NCI-H446 (cell line): ENCODE measurements at places on chromosomes 7 and 10.

DNA sequence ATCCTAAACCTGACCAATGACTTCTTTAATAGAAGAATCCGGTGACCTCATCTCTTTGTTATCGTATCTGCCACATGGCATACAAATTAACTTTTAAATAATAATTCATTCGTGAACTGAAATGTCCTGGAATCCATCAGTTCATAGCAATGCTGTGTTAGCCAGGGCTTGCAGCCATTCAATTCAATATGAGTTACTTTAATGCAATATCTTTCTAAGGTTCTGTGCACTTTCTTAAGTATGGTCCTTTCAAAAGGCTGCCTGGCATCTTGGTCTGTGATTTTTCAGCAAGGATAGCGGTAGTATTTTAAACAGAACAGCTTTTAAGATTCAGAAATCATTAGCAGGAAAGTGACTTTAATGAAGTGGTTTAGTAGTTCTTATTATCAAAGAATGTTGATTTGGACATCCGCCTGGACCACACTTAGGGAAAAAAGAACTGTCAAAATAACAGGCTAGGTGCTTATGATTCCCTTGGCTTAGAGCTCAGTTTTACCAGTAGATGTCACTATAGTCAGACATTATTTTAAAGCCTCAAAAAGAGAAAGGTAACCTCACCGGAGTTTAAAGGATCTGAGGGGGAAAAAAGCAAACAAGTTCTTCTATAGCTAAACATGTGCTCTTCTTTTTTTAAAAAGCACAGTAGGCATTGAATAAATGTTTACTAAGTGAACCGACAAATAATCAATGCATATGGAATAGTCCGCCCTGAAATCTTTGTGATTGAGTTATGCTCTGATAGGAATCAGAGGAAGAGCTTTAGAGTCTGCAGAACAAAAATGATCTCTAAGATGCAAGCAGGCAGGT is 22.7 kb downstream of the SLC35G1 start:
- DNase-seq: peak; percentile 47

DNA sequence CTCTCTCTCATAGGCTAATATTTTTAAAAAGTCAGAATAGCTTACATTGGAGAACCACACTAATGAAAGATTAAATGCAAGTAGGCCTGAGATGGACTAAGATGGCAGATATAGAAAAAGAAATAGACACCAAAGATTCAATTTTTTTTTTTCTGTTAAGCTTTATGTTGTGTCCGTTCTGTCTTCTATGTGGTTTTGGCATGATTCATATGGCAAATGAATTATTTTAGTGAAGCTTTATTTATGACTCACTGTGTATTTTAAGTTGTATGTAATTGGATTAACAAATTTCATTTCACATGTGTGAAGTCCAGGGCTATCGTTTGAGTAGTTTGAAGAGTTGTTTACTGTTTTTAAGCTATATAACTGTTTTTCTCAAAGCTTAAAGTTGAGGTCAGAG is 214.8 kb downstream of the CAMK1D start:
- no peak for DNase-seq

- DNase-seq: peak; percentile 71
Measured at GRCh38 chr10:78552261-78552811, 516.4 kb upstream of the ZMIZ1 start.

DNA sequence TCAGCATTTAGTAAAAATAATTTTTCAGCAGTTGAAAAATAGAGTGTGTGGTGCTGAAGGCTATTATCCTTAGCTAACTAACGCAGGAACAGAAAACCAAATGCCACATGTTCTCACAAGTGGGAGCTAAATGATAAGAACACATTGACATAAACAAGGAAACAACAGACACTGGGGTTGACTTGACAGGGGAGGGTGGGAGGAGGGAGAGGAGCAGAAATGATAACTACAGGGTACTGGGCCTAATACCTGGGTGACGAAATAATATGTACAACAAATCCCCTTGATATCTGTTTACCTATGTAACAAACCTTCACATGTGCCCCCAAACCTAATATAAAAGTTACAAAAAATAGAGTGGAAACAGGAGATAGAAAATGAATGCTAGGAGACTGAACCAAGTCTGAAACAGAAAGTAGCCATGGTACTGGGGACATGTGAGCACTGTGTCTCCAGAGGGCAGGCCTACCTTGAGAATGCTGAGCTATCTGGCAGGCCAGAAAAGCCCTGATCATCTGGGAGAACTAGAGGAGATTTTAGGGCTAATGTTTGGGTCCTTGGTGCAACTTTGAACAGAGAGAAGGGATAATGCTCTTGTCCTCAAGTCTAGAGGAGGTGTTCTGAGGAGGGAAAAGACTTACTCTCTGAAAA is 4.7 kb upstream of the EFCAB10 start:
- DNase-seq: no peak

- DNase-seq: no peak
Measured at GRCh38 chr10:15197276-15197675, 28.8 kb upstream of the NMT2 start.

DNA sequence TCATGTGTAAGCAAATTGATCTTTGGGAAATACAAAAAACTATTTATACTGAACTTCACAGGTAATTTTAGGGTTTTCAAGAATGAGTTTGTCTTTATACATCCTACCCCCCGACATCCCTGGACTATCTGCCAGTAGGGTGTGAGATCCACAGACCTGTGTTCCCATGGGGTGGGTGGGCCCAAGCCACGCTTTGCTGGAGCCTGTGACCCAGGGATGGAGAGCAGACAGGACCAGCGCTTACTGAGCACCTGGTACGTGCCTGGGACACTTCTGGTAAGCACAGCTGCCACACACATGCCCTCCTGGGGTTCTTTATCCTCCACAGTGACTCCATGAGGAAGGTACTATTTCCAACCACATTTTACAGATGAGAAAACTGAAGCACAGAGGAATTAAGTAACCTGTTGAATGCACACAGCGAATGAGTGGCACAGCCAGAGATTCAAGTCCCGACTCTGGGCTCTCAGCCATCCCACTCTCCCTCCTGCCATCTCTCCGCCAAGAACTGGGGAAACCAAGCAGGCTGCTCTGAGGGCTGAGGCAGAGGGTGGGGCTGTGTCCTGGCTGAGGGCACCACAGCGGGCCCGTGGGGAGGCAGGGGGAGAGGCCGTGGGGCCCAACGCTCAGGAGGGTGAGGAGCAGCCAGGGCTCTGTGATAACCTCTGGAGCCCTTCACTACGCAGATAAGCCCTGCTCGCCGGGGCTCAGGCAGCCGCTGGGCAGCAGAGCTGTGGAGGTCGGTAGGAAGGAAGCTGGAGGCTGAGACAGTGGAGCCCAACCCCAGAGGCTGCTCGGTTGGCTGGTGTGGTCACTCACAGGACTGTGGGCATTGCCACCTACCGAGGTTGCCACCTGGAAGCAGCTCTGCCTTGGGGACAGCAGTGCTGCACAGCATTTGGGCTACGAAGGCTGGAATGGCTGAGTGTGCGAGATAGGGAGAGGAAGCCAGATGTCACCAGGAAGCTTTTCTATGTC is 124.2 kb downstream of the ARHGAP22 start:
- DNase-seq: no peak

DNA sequence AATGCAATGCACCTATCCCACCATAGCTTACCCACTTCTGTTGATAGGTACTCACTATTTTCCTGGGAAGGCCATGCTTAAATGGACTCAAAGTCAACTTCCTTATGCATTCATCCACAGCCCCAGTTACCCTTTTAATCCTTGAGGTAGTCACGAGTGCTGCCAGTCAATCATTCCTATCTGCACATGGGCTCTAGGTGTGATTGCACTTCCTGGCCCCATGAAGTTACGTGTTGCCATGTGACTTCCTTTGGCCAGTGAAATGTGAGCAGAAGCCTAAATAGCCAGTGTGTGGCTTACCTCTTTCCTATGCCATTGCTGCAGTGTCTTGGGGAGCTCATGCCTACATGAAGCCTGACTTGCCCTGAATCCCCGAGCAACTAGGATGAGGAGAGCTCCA is 23.5 kb upstream of the EIF5AL1 start:
- DNase-seq: no peak

- no peak for DNase-seq
Measured at GRCh38 chr10:72615970-72616369, 9.9 kb downstream of the MICU1 start.

DNA sequence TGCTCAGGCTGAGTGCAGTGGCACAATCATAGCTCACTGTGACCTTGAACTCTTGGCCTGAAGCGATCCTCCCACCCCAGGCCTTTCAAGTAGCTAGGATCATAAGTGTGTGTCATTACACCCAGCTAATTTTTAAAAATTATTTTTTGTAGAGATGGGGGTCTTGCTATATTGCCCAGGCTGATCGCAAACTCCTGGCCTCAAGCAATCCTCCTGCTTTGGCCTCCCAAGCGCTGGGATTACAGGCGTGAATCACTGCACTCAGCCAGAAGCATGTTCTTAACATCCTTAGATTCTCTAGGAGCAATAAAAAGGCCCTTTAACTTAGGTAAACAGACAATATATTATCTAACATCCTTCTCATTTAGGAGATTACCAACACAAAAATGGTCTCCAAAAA is 38.3 kb upstream of the EFCAB10 start:
- no peak for DNase-seq

- DNase-seq: no peak
Measured at GRCh38 chr7:128056901-128057300, 25.7 kb upstream of the LRRC4 start.

DNA sequence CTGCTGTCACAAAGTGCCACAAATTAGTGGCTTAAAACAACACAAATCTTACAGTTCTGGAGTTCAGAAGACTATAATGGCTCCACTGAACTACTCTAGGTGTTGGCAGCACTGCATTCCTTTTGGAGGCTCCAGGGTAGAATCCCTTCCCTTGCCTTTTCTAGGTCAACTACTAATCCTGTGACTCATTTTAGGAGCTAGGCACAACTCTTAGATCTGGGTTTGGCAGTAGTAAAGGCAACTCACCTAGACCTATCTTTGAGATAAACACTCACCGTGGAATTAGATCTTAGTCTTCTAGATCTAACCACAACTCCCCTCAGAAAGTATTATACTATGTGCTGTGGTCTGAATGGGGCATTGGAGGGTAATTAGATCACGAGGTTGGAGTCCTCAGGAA is 60.4 kb downstream of the ANKIB1 start:
- DNase-seq: no peak

DNA sequence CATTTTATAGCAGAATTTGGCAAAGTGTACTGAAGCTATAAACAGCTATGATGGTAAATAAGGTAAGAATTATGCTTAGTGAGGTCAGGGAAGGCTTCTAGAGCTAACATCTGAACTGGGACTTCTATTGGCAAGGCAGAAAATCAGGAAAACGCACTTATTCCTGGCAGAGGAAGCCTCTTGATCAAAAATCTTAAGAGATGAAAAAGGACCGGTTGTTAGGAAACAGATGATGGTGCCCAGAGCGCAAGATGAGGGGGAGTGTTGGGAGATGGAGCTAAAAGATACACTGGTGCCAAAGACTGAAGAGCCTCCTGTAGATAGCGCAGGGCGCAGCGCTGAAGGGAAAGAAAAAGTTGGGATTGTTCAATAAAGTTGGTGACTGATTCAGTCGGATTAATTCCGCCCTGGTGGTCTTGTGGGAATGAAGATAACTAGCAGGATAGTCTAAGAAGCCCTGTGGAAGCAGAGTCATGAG is 550 bp upstream of the CALU start:
- no peak for DNase-seq

- DNase-seq: no peak
Measured at GRCh38 chr7:158362912-158363905, 224.4 kb downstream of the PTPRN2 start.

DNA sequence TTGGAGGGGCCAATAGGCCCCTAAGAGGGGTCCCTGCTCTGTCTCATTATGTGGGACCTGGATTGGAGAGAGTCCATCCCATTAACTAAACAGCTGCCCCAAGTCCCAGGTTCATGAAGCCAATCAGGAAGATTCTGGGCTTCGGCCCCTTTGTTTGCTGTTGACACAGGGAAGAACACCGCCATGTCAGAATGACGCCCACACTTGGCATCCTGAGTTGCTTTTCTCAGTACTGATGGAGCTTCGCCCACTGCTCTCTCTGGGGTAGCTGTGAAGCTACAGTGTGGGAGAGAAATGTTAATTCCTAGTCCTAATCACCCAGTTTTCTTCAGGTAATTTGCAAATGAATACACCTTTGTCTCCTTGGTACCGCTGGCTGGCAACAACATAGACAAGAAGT is 264.7 kb downstream of the GLRX3 start:
- no peak for DNase-seq

GRCh38 chr7:20831956-20832355 is 45.3 kb upstream of the SP8 start:
- peak; percentile 51 for DNase-seq

- no peak for DNase-seq
Measured at GRCh38 chr7:105261689-105262088, 127.0 kb downstream of the SRPK2 start.

DNA sequence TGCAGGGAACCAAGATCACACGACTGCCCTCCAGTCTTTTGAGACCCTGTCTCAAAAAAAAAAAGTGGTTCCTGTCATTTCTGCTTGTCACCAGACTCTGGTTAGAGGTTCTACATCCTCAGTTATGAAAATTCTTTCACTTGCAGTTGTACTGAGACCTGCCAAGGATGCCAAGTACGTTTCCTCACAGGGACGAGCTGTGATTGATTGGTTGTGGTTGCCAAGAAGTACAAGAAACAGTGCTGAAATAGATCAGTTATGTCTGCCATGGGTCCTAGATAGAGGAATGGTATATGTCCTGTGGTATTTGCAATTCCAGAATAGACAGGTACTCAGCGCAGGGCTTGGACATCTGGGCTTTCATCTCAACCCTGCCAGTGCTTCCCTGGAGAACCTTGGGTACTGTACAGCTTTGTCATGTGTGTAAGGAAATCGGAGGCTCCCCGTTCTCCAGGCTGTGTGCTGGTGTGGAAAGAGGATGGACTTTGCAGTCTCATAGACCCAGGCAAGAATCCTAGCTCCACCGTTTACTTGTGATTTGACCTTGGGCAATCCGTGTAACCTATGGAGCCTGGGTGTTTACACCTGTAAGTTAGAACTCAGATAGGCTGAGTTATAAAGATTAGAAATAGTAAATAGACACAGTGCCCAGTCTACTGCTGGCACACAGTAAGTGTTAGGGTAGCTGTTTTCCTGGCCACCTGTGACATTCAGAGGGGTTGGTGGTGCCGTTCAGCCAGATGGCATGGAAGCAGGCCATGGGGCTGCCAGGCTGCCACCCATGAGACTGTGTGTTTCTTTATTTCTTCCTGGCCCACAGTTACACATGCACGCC is 53.0 kb downstream of the COL13A1 start:
- no peak for DNase-seq
